ENCODE measurements at places on chromosomes 3 and 15.

- no peak for DNase-seq
Observed at GRCh38 chr3:179503640-179504039, 52.4 kb upstream of the GNB4 start.

GRCh38 chr15:59369597-59369996, 3.1 kb downstream of the MYO1E start:
- no peak for DNase-seq

DNA sequence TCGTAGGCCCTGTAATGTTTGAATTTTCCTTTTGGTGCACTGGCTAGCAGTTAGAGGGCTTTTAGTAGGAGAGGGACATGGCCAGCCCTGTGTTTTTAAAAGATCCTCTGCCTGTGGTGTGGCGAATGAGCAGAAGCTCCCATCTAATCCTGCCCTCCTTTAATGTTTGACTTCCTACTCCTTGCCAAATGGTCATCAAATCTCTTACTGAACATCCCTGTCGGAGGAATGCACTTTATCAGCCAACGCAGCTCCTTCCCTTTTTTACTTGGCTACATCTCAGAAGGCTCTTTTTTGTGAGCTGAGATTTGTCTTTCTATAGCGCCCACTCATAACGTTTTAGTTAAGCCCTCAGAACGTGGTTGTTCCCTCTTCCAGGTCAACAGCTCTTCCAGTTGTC, 44.8 kb downstream of the MAP2K5 start:
- DNase-seq = no peak

DNA sequence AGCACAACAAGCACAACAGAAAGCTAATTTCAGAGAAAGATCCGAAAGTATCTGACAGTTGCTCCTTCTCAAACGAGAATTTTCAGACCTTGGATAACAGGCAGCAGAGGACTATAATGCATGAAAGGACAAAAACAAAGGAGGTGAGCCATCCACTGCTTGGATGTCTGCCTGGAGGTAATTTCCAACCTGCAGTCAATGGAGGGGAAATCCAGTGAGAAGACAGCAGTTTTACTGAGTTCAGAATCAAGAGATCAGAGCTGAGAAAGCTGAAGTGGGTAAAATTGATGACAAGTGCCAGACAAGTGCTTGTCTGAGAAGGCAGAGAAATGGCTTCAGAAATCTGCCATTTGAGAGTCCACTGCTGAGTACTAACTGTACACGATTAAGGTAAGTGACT, 22.1 kb downstream of the UBE3A start:
- no peak for DNase-seq

- no peak for DNase-seq
Observed at GRCh38 chr15:91946581-91947292, 93.2 kb downstream of the SLCO3A1 start.

DNA sequence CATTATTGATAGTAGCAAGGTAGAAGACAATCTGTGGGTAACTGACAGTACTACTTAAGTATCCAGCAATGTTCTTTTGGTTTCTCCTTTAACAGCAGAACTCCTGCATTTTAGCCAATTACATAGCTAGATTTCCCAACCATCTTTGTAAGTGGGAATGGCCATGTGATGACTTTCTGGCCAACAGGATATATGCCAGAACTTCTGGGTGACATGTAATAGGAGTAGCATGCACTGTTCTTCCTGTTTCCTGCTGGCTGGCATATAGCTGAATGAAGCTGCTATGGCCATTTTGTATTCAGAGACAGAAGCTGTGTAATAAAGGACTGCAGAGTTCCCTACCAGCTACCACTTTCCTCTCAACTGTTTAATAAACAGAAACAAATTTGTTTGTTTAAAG, 18.0 kb downstream of the SPICE1 start:
- DNase-seq = no peak

DNA sequence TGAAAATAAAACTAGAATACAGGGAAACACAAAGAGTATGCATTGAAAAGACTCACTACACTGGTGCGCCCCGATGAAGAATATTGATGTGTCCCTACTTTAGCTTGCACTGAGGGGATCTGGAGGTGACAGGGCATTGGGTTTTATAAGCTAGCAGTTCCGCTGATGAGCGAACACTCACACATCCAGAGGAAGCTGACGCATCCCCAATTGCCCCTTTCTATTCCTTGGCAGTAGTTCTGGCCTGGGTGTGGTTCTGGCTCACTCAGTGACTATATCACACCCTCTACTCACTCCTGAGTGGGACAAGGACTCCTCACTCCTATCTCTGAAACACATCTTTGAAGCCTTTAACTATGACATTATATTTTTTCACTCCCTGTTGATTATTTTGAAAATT, 71.0 kb downstream of the B3GNT5 start:
- DNase-seq = no peak

- no peak for DNase-seq
Observed at GRCh38 chr3:66495668-66496045, 5.2 kb downstream of the LRIG1 start.

- no peak for DNase-seq
Observed at GRCh38 chr3:129065720-129066073, 5.1 kb downstream of the GP9 start.

- DNase-seq = no peak
Observed at GRCh38 chr3:14344351-14344750, 58.1 kb upstream of the SLC6A6 start.

DNA sequence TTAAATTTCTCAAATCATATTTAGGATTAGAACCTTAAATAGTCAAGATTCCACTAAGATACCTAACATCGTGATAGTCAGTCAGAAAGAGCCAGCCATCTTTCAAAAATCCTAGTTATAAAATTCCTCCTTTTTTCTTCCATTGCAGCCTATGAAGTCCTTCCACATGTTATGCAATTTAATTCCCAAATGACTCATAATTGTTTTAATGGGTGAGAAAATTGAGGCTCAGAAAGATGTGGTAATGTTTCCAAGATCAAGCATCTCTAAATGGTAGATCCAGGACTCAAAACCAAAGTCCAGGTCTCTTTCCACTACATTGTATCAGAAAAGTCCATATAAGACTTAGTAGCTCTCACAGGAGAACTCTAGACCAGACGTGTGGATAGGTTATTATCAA, 9.5 kb downstream of the CFAP44 start:
- no peak for DNase-seq

- no peak for DNase-seq
Observed at GRCh38 chr3:125032100-125032643, 23.6 kb downstream of the HEG1 start.

DNA sequence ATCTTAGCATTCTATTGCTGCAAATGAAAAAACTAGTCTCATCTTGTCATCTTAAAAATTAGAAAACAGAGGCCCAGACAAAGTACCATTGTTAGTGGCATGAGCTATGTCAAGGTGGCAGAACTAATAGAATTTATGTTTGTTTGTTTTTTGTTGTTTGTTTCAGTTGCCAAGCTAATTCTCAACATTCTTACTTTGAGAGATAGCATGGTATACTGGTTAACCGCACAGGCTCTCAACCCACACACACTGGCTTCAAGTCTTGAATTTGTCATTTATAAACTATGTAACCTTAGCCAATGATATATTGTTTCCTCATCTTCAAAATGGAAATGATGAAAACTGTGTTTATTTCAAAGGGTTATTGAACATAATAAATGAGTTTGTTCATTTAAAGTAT, 367.6 kb upstream of the PLSCR5 start:
- no peak for DNase-seq

DNA sequence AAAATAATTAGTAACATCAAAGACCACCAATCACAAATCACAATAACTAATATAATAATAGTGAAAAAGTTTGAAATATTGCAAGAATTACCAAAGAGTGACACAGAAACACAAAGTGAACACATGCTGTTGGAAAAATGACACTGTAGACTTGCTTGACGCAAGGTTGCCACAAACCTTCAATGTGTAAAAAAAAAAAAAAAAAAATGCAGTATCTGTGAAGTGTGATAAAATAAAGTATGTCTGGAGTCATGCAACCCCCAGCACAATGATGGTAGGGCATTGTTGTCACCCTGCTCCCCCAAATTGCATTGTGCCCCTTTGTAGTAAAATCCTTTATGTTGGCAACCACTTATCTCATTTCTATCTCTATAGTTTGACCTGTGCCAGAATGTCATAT, 190.6 kb downstream of the PLCL2 start:
- no peak for DNase-seq

- no peak for DNase-seq
Observed at GRCh38 chr3:121629601-121630000, 31.1 kb downstream of the HCLS1 start.

DNA sequence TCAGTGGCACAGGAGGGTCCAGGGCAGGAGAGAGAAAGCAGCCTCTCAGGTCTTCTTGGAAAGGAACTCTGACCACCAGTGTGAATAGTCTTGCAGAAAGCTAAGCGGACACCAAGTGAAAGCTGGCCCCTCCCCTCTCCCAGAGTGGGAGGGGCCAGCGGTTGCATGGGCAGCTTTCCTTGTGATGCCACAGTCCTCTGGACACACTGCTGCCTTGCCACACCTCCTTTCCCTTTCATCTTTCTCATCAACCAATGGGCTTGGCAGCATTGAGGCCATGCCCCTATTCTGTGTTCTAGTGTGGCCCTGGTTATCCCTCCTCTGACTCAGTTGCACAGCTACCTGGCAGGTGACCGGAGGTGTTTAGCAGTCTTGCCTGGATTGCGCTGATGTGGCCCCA, 49.7 kb upstream of the GOLGA6B start:
- no peak for DNase-seq

DNA sequence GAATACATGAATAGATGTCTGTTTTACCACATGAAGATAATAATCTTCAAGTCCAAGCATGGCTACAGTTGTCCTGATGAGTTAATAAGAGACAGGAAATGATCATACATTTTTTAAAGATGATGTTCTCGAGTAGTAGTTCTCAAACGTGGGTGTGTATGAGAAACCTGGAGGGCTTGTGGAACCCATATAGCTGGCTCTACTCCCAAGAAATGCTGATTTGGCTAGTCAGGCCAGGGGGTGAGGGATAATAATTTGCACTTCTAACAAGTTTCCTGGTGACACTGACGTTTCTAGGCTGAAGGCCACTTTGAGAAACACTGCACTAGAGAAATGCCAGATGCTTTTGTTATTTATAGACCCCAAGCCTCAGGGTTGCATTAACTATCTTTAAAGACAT, 37.0 kb downstream of the ROPN1B start:
- no peak for DNase-seq

- no peak for DNase-seq
Observed at GRCh38 chr15:59266028-59266427, 59.4 kb downstream of the LDHAL6B start.

GRCh38 chr15:61182946-61183345, 46.2 kb downstream of the RORA start:
- DNase-seq = no peak

- no peak for DNase-seq
Observed at GRCh38 chr3:188594139-188594538, 440.2 kb downstream of the LPP start.

DNA sequence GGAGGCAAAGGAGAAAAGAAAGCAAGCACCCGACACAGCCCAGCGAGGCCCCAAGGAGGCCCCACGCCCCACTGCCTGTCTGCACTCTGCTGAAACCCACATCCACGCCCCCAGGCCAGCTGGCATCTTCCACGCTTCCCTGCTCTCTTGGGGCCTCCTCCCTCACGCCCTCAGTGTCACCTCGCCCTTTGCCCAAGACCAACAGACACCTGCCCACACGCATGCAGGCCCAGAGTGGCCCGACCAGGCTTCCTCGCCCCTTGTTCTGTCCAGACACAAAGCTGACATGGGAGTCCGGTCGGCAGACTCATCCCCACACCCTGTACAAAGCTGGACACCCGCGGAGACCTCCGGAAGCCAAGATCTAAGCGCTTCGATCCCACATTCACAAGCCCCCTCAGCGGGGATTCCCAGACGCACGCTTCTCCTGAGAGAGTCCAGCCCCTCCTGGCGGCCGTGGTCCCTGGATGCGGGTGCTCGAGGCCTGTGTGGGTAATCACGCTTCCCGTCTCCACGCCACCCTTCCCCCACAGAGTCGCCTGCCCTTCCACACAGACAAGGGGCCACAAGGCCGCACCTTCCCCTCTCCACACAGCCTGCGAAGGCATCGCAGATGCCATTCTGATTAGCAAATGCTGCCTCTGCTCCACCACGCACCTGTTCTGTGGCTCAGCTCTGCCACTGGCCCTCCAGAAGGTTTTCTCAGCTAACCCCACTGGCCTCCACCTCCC, 176.6 kb downstream of the XXYLT1 start:
- DNase-seq = no peak

DNA sequence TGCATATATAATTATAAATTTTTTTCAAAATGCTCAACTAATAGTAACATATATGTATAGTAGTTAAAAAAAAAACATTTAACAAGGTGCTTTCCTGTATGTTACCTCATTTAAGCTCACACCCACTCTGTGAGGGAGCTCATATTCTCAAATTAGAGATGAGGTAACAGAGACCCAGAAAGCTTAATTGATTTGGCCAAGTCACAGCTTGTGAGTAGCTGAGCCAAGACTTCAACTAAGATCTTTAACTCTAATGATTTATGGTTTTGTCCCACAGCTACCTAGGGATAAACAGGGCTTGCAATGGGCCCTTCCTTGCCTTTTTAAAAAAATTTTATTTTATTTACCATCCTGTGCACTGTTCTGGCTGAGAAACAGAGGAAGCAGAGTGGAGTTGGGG, 230.0 kb upstream of the GOLIM4 start:
- DNase-seq = no peak

- DNase-seq = no peak
Observed at GRCh38 chr3:188269040-188269439, 115.1 kb downstream of the LPP start.

DNA sequence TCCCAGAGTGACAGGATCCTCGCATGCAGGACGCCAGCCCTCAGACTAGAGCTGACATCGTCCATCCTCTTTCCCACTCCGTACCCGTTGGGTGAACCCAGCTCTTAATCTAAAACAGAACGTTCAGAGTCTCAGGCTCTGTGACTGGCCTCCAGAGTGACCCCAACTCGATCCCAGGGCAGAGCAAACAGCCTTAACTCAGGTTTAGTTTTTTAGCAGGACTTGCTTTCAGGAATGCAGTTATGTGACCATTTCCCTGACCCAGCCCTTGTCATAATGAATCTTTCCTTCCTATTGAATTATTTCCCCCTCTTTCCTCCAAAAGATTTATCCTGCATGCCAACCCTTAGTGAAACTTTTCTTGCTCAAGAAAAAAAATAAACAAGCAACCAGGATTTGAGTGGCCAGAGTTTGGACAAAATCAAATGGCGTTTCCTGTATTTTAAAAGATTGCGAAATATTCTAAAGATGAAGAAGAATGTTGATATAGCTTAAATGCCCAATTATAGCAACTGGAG, 47.8 kb upstream of the RARB start:
- DNase-seq = no peak

- DNase-seq = no peak
Observed at GRCh38 chr3:71492566-71492965, 91.0 kb downstream of the FOXP1 start.

- no peak for DNase-seq
Observed at GRCh38 chr3:35320646-35321407, 318.5 kb upstream of the ARPP21 start.

GRCh38 chr3:128709506-128710210, 16.3 kb upstream of the RAB7A start:
- no peak for DNase-seq

- no peak for DNase-seq
Observed at GRCh38 chr15:98660055-98660454, 11.7 kb downstream of the IGF1R start.

GRCh38 chr3:119125742-119126504, 20.0 kb upstream of the TEX55 start:
- DNase-seq = no peak
